ENCODE measurements at places on chromosomes 7 and 10.

- DNase-seq: no peak
These were observed 346.2 kb upstream of the AOAH start for GRCh38 chr7:37070471-37070870.

DNA sequence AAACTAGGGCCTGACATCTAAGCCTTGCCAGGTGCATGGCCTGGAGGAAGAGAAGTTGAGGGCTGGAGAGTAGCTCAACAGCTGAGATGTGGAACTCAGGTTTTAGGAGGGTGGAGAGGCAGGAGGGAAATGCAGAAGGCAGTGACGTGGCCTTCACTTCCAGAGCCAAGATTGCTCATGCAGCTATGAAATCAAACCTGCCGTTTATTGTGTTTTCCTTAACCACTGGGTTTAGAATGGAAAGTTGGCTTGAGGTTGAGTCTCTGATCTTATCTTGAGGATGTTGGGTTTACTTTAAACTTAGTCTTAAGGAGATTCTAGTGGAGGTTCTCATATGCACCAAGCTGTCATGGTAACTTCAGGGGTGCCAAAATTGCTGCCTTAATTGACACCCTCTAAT, 178.6 kb downstream of the SORCS3 start:
- DNase-seq: no peak

GRCh38 chr10:77971804-77972144, 45.2 kb upstream of the DLG5 start:
- no peak for DNase-seq

GRCh38 chr7:151838861-151839381, 38.0 kb downstream of the PRKAG2 start:
- DNase-seq: peak; percentile 91

- no peak for DNase-seq
These were observed 25.3 kb upstream of the FOXL3 start for GRCh38 chr7:264541-265191.

- no peak for DNase-seq
These were observed at the start of gene ETV1 for GRCh38 chr7:13989126-13989948. Gene ETV1 (minus strand): TSS chr7:13989666. CDS start chr7:13989052, 614 bp downstream.

GRCh38 chr7:141161550-141162535, 88.0 kb downstream of the TMEM178B start:
- DNase-seq: no peak

- DNase-seq: no peak
These were observed 9.1 kb downstream of the USP6NL start for GRCh38 chr10:11602358-11602757.

DNA sequence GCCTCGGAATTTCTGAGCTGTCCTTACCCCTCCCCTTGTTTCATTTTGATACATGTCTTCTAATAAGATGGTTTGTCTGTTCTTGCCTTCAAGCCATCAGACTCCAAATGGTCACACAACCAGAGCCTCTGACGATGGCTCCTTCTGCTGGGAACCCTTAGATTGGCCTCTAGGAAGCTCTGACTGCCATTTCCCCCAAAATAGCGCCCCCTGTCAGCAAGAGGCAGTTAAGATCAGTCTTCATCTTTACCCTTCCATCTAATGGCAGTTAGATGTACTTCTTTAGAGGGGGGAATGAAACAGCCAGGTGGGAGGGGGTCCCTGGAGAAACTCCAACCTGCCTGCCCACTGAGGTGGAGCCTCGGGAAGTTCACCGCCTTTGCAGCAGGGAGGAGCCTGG, 85.8 kb upstream of the GPR22 start:
- DNase-seq: no peak

DNA sequence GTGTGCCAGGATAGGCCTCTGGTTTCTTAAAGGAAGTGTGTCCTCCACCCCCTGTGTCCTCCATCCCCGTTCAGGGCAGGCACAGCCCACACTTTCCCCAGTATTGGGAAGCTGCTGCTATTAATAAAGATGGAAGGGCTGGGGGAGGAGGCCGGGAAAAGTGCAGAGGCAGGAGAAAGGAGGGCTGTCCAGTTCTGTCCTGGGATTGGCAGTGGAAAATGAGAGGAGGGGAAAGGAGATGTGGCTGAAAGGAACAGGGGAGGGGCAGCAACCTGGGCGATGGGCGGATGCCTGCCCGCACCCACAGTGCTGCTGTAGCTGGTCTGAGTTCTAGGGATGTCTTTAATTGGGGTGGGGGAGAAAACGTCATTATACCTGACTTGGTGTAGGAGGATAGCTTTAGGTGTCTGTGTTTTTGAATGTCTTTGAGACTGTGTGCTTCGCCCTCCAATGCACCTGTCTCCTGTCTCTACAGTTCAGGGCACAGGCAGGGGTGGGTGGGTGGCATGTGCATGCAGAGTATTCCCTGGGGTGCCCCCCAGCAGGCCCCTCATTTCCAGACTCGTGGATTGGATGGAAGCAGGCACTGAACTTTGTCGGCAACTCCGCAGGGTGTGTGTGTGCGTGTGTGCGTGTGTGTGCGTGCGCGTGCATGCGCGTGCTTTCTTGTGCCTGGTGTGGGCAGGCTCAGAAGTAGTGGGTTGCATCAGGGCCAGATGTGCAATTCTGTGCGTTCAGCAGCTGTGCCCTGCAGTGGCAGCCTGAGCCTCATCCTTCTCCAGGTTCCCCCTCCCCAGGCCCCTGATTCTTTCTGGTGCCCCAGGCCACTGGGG, 2.5 kb downstream of the TRIM8 start:
- no peak for DNase-seq

GRCh38 chr10:133523631-133524203, 3.4 kb upstream of the CYP2E1 start:
- DNase-seq: no peak

- no peak for DNase-seq
These were observed 430.2 kb downstream of the LRMDA start for GRCh38 chr10:75861582-75861981.

- no peak for DNase-seq
These were observed 77.9 kb downstream of the HECTD2 start for GRCh38 chr10:91487911-91488582.

DNA sequence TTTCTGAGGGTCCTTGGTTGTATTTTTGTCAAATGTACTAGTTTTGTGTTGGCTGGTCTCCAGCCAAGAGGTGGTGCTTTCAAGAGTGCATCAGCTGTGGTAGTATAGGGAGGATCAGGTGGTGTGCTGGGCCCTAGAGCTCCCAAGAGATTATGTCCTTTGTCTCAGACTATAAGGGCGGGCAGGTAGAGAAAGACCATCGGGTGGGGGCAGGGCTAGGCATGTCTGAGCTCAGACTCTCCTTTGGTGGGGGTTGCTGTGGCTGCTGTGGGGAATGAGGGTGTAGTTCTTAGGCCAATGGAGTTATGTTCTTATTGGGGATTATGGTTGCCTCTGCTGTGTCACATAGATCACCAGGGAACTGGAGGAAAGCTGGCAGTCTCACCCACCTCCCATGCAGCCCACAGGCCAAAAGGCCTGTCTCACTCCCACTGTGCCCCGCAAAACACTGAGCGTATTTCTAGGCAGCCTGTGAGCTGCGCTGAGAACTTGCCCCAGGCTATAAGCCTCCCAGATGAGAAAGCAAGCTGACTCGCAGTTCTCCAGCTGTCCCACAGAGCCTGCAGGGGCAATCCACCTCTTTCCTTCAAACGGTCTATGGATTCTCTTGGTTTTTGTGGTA, 1066.7 kb downstream of the GRM8 start:
- no peak for DNase-seq

DNA sequence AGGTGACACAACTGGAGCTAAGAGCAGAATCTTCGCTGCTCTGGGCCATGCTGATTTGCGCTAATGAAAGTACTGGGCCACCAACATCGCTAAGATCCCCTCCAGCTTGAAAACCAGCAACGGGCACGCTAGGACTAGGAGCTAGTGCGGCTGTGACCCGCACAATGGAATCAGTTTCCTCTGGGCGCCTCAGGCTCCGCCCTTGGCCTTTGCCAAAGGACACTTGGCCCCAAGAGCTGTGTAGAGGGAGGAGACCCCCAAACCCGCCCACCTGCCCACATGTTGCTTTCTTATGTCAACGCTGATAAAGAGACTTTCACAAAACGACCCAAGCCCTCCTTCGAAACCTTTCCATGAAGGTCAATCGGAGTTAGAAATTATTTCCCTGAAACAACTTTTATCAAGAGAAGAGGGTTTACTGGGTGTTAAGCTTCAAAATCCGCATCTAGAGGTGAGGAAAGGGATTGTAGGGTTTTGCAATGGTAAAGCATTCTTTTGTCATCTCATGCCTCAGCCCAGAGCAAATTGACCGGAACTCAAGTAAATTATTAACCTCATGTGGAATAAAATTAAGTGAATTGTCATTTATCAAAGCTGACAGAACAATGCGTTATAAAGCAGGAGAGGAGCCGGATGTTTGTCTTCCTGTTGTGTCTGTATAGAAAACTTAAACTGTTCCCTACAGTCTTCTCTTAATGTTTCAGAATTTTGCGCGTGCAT, 9.4 kb downstream of the ABCB5 start:
- DNase-seq: no peak

- no peak for DNase-seq
These were observed 3.1 kb downstream of the NACAD start for GRCh38 chr7:45085619-45086200.

DNA sequence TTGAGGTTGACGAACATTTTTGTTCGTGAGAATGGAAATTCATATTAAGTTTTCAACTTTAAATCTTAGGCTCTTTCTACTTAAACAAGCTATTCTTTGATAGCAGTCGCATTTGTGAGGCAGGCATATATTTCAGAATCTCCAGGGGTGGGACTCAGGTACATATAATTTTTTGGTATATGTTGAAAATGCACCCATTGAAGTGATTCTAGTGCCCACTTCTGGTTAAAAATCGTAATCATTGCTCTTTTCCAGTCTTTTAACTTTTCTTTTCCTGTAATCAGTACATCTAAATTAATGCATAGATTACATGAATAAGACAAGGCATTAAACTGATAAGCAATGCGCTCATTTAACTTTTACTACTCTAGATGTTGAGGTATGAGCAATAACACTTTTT, 67.8 kb downstream of the ZNRF2 start:
- DNase-seq: no peak

DNA sequence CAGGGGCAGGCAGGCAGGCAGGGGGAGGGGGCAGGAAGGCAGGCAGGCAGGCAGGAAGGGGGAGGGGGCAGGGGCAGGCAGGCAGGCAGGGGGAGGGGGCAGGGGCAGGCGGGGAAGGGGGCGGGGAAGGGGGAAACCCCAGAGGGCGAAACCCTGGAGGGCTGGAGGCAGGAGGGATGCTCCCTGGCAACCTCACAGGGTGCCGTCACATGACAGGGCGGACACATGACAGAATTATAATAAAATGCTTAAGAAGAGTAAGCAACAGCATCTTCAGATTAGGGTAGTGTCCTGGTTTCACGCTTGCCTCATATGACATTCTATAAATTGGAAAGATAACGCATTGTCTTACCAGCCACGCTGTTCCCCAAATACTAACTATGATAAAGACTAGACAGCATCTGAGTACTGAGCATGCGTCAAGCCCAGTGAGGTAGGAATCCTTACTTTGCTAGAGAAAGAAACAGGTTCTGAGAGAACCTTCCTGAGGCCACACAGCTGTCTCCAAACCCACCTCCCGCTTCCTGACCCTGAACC, 131.6 kb downstream of the DIP2C start:
- DNase-seq: no peak

DNA sequence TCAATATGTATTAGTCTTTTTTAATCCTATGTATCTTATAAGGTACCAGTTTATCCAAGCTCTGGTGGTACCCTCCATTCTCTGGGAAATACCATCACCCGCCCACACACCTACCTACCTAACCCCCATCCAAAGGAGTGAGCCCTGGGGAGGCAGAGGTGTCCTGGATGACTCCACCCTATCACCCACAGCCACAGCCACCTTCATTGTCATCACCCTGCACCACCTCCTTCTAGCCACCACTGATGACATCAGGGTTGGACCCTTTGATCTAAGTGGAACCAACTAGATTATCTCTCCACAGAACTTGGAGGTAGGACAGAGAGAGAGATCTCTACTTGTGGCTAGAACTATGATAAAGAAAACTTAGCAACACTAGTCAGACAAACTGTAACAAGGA, 259.4 kb downstream of the PARD3 start:
- no peak for DNase-seq

- no peak for DNase-seq
These were observed 313.3 kb downstream of the TYW1 start for GRCh38 chr7:67309764-67310549.

GRCh38 chr10:44725404-44725803, 185.7 kb upstream of the TMEM72 start:
- DNase-seq: no peak

- no peak for DNase-seq
These were observed 49.1 kb downstream of the NCAPG2 start for GRCh38 chr7:158655507-158655906.

DNA sequence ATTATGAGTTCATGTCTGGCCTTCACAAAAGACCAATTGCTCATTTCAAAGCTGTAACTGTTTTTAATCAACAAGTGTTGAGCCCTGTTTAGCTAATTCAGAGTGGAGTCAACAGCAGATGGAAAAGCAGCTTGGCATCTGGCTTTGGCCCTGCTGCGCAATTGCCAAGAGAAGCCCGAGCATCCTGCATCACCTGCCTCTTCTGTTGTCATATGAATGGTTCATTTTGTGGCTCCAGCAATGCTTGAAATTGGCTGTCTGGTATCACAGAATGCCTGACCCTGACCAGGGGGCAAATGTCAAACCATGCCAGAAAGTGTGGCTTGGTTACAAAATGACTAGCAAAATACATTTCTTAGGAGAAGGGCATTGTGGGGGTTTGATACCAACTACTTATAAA, 296.5 kb upstream of the PHF14 start:
- no peak for DNase-seq

DNA sequence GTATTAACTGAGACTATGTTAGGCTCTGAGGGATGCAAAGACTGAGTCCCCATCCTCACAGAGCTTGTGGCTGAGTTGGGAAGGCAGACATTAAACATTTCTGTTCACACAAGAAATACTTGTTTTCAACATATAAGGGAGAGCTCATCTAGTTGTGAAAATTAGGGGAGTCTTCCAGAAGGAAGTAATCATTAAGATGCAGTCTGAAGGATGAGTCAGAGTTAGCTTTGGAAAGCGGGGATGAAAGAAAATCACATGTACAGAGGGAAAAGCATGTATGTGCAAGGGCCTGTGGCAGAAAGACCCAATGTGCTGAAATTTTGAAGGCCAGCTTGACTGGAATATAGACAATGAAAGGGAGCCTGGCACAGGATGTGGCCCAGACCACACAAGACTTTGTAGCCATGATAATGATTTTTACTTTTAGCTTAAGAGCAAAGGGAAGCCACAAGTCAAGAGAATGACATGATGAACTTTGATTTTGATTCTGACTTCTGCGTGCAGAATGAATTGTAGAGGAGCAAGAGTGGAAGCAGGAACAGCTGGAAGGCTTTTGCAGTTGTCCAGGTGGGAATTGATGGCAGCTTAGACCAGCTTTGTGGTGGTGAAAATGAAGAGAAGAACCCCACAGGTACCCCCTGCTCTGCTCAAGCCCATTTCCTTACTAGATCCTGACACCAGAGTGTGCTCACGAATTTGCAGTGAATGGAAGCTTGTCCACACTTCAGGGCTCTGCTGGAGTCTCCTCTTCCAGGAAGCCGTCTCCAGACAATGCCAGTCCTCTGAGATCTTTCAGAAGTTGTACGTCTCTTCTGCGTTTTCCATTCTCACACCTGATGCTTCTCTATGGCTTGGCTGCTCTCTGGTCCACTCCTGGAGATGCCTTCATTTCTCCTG, 115.6 kb downstream of the ATXN7L1 start:
- no peak for DNase-seq
